ENCODE measurements at places on chromosomes 5 and 9.

DNA sequence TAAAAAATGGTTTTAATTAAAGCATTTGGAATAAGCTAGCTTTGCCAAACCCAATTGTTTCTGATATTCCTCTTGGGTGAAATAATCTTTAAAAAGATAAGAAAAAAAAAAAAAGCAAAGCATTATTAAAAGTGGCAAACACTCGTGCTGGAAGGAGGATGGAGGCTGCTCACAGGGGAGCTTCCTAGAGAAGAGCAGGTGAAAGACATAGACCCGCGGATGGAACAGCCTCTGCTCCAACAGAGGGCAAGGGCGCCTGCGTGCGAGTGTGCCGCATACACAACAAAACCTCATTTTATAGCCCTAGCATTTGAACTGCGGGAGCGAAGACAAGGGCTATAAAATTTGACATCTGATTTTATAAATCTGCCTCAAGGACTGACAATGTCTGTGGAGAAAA, 33.4 kb upstream of the SLC25A51 start:
- no peak for DNase-seq

DNA sequence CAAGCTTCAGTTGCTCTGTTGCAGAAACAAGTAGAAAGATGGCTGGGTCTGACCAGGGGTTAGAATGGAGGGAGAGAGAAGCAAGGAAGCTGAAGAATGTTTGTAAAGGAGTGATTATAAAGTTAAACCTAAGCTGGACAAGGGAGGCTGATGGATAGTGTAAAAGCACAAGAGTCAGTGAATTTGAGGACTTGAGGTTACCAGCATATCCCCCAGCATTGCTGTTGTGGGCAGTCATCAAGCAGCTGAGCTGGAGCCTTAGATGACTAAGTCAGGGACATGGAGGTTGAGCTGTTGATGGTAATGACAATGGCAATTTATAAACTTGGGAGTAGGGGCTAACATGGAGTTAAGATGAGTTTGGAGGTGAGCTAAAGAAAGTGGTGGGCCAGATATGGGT, 131.5 kb downstream of the ERCC6L2 start:
- no peak for DNase-seq

GRCh38 chr9:105672711-105673234, 10.5 kb downstream of the TAL2 start:
- no peak for DNase-seq

DNA sequence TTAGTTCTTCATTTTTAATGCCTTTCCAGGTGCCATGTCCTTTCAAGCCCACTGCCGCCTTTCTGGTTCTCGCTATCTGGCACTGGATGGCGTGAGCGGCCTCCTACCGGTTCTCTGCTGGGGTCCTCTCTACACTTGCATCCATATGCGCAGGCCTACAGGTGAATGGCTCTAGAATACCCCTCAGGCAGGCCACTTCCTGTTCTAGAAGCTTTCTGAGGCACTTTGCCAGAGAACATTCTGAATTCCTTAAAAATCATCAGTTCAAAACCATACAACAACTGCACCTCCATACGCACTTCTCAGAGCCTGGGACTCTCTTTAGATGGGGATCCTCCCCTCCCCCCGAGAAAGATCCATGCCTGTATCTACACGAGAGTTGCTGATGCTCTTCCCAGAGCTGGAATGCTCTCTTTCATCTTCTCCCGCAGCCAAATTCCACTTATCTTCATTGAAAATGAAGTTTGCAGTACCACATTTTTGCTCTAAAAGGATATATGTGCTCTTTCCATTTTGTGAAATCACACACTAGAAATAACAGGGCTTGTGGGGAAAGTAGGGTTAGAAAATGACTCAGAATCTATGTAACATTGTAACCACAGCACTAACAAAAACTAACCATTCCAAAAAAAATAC, 1.4 kb upstream of the LHFPL2 start:
- no peak for DNase-seq

- no peak for DNase-seq
These were observed 3.0 kb upstream of the CAST start for GRCh38 chr5:96659170-96659569.

DNA sequence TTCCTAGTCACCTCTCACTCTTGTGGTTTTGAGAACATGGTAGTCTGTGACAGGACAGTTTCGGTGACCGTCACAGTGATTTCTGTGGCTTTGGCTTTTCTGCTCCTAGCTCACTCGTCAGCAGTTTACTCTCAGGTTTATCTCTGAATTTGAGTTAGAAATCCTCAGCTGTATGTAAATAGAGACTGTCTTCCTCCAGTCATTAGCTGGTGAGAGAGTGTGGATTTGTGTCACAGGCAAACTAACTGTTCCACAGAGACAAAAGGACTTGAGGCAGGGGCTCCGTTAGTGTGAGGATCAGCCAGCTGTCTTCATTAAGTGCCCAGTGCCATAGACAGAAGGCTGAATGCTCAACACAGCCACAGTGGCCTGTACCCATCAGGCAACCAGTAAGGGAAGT, 131.4 kb downstream of the CD180 start:
- no peak for DNase-seq
